ENCODE measurements at places on chromosomes 7 and 10.

DNA sequence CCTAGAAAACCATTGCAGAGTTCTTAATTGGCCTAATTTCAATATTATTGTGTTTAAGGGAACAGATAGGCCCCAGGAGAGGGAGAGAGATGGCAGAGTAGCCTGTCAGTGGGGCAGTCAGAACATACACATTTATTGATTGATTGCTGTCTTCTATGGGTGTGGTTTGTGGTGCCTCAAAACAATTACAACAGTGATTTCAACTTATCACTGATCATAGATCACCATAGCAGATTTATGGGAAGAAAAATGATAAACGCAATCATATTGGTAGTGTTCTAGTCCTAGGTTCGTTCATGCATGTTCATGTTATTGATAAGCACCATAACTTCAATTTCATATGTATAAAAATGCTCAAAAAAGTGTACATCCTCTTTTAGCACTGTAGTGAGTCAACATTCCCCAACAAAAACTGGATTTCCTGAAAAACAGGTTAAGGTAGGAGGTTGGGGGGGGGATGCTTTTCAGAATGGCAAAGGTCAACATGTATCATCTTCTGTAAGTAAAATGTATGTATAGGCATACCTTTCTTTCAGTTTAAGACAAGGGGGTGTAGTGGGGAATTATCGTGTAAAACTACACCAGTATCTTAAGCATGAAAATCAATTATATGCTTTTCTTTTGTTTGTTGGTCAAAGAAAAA is 1.1 kb upstream of the TNKS2 start:
- H3K27ac ChIP-seq, result peak overlapping the region; percentile 97
- H3K27me3 ChIP-seq, result peaks cover 6% of the 10 kb centered on the region
- H3K4me1 ChIP-seq, result peaks cover 35% of the 10 kb centered on the region
- DNase-seq, result no peak

- H3K4me3 ChIP-seq, result no peak overlapping the region
- H3K27ac ChIP-seq, result no peak overlapping the region
- H3K4me1 ChIP-seq, result peaks cover 40% of the 10 kb centered on the region
- peaks cover 1% of the 10 kb centered on the region for H3K27me3 ChIP-seq
- no peak for DNase-seq
Measured at GRCh38 chr7:37706804-37707203, 23.2 kb downstream of the GPR141 start.

DNA sequence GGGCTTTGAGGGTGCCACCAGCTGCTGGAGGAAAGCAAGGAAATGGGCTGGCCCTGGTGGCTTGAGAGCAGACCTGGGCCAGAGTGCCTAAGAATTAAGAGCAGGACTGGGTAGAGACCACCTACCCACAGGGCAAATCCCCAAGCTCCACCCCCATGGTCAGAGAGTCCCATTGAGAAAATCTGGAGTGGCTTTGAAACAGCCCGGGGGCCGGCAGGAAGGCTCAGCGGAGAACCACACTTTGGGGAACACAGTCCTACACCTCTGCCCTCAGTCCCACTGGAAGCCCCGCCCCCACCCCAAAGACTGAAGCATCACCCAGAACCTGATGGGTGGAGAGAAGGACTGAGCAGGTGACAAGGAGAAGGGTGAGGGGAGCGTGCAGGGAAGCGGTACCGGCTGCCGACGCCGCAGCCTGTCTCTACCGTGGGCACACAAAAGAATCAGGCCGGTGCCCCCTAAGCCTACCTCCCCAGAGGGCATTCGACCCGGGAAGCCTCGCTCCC is 3.6 kb downstream of the SMARCD3 start:
- no peak for DNase-seq
- H3K4me1 ChIP-seq, result peaks cover 16% of the 10 kb centered on the region
- peaks cover 23% of the 10 kb centered on the region for H3K27me3 ChIP-seq
- no peak overlapping the region for H3K27ac ChIP-seq
- H3K4me3 ChIP-seq, result no peak overlapping the region

DNA sequence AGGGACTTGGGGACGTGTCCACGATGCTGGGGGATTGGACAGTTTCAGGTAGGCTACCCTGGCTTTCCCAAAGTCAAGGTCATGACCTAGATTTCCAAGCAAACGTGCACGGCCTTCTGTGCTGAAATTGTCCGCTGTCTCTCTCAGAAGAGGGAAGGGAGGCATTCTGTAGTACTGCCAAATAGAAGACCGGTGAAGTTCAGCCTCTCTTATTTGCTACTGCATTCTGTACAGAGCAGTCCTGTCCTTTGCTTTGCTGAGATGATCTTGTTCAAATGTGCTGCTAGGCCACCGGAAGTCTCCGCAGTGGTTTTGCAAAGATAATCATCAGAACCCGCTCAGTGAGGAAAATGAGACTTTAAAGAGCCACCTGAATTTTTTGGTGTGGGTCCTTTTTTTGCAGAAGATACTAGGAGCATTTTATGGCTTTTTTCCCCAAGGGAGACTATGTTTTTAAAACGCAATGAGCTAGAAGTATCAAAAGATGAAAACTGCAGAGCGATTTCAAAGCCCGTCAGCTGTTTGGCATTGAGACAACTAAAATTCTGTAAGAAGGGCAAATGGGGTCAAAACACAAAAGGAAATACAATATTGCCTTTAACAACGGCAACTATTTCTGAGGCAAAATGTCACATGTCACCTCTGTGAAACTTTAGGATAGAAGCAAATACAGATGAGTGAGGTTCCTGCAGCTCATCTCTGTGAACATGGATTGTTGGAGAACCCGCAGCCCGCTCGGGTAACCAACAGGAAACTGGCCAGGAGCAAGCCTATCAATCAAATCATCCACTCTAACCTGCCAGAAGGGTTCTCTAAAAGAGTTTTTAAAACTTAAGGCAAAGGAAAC is 1.3 kb upstream of the NMT2 start:
- peaks cover 2% of the 10 kb centered on the region for H3K27me3 ChIP-seq
- H3K27ac ChIP-seq, result no peak overlapping the region
- H3K4me1 ChIP-seq, result peaks cover 12% of the 10 kb centered on the region
- H3K4me3 ChIP-seq, result peak overlapping the region; percentile 84
- peaks cover 3% of the 10 kb centered on the region for H3K36me3 ChIP-seq
- DNase-seq, result no peak

GRCh38 chr7:77306231-77307067 is 106.8 kb upstream of the FGL2 start:
- DNase-seq, result no peak
- H3K4me3 ChIP-seq, result peak overlapping the region; percentile 47

DNA sequence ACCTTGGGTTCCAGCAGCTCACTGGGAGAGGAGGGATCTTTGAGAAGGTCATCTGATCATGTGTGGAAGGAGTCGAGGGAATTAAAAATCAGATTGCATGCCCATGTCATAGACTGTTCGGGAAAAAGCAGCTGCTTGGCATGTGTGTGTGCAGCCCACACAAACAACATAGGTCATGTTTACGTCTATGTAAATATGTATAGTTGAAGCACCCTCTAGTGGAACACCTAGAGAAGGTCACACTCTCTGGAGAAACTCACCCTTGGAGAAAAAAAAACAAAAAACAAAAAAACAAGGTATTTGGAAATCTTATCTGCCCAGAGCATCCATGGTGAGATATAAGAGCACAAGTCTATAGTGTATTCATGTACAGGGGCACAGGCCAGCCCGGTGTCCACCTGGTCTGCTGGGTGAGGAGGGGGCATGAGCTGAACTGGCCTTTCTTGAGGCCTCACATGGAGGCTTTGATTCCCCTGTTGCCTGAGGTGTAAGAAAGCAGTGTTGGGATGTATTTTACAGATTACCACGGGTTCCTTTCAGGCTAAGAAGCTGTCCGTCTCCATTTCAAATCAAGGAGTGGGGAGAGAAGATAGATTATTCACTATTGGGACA is 98.0 kb downstream of the NPY start:
- H3K27me3 ChIP-seq, result no peaks in the 10 kb centered on the region
- no peaks in the 10 kb centered on the region for H3K4me1 ChIP-seq
- H3K36me3 ChIP-seq, result no peaks in the 10 kb centered on the region
- no peak overlapping the region for H3K27ac ChIP-seq

- peaks cover 40% of the 10 kb centered on the region for H3K4me1 ChIP-seq
- no peak for DNase-seq
- H3K36me3 ChIP-seq, result no peaks in the 10 kb centered on the region
- H3K4me3 ChIP-seq, result peak overlapping the region; percentile 65
- no peak overlapping the region for H3K27ac ChIP-seq
Measured at GRCh38 chr7:27110186-27111031, 7.9 kb upstream of the HOXA2 start.

GRCh38 chr10:86300931-86301830 is 65.4 kb downstream of the GRID1 start:
- H3K27ac ChIP-seq, result no peak overlapping the region
- H3K4me3 ChIP-seq, result no peak overlapping the region
- DNase-seq, result no peak

DNA sequence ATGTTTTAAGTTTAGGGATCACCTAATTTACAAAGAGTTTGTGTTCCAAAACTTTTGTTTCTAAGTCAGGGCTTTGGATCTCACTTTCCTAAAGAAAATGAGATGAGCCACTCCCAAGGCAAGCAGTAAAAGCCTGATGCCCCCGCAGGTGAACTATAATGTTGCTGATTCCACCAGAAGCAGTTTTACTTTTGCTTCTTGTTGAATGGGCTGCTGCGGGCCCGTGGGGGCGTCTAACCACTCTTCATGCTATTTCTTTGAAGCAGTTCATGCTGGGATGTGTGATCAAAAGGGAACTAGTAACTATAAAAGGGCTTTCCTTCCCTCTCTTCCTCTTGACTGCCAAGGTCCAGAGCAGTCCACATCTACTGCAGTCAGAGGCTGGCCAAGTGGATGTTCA is 118.7 kb upstream of the NEBL start:
- no peaks in the 10 kb centered on the region for H3K4me1 ChIP-seq
- no peak for DNase-seq
- H3K27ac ChIP-seq, result no peak overlapping the region
- peaks cover 2% of the 10 kb centered on the region for H3K27me3 ChIP-seq
- H3K36me3 ChIP-seq, result no peaks in the 10 kb centered on the region

DNA sequence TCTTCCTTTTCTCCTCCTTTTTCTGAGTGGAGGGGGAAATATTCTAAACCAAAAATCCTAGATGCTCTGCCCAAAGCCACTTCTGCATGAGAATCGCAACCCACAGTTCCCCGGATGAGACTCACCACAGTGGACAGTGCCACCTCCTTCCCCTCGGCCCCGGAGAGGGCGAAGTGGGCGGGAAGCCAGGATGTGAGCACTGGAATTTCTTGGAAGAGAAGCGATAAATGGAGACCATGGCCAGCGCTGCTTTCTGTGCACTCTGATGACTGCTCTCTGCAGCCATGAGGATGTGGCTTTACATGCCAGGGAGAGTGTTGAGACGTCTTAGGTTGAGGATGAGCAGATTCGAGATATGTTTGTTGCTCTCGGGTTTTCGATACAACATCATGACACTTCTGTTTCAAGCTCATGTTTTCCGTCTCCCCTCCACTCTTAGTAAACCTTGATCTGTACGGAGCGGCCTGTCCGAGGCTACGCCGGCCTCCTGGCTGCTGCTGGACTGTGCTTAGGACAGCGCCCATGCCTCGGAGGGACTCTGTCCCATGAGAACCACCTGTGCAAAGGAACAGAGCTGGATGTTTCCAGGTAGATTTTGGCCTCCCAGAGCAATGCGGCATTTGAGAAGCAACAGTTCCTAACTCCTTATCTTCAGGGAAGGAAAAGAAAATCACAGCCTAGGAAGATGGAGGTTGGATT is 414.6 kb upstream of the FOXK1 start:
- H3K4me3 ChIP-seq, result no peak overlapping the region
- no peak for DNase-seq
- H3K27me3 ChIP-seq, result peaks cover 7% of the 10 kb centered on the region
- no peak overlapping the region for H3K27ac ChIP-seq
- no peaks in the 10 kb centered on the region for H3K4me1 ChIP-seq

DNA sequence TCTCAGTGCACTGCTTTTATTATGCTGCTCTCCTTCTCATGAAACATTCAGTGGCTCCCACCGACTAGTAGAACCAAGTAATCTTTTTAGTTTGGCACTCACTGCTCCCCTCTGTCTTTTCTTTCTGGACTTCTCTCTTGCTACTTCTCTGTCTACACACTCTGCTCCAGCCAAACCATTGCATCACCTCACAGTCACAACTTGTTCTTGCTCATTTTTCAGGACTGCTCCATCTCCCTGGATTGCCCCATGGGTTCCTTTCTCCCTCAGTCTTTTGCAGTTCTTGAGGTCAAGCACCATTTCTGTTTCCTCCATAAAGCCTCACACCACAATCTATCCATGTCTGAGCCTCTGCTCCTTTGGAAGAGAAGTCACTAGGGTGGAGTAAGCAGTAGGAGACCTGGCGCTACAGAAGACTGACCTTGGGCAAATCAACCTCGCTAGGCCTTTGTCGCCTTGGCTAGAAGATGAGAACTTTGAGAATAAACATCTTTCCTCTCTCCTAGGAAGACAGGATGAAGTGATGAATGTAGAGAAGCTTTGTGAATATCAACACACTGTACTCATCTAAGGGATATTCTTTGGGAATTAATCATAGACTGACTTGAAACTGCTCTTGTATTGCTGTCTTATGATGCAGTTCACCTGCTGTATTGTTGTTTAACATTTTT is 186.2 kb downstream of the LRMDA start:
- DNase-seq, result no peak
- H3K4me3 ChIP-seq, result no peak overlapping the region

DNA sequence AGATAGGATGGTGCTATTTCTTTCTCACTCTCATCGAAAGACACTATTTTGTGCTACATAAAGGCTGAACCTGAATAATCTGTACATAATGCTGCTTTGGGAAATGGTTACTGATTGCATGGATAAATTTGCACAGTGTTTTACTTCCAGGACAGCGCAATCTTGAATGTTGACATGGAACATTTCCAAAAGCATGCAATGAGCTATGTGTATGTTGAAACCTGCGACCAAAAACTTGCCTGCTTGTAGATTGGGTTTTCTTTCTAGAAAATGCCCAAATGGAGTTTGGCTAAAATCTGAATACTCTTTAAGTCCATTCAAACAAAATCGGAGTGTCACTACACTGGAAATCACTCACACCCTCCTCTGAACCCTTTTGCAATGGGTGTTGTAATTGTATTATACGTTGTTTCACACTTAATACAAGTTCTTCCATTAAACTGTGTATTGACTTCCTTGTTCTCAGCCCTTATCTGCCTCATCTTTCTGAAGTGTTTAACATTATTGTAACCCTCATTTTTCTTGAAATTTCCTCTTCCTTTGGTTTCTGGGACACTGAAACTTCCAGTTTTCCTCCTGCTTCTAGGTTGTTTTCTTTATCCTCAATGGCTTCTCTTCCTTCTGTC is 73.7 kb upstream of the CAPZA2 start:
- H3K4me3 ChIP-seq, result no peak overlapping the region
- H3K36me3 ChIP-seq, result peaks cover 7% of the 10 kb centered on the region

- H3K27ac ChIP-seq, result no peak overlapping the region
- H3K4me3 ChIP-seq, result no peak overlapping the region
Measured at GRCh38 chr7:149248777-149249176, 9.3 kb downstream of the ZNF212 start.

GRCh38 chr7:108808549-108809266 is 239.0 kb downstream of the DNAJB9 start:
- no peak overlapping the region for H3K27ac ChIP-seq
- no peak for DNase-seq
- peaks cover 3% of the 10 kb centered on the region for H3K27me3 ChIP-seq
- no peaks in the 10 kb centered on the region for H3K4me1 ChIP-seq
- H3K36me3 ChIP-seq, result no peaks in the 10 kb centered on the region

- peaks cover 25% of the 10 kb centered on the region for H3K4me1 ChIP-seq
- H3K27me3 ChIP-seq, result peaks cover 6% of the 10 kb centered on the region
- no peak overlapping the region for H3K27ac ChIP-seq
- peaks cover 18% of the 10 kb centered on the region for H3K36me3 ChIP-seq
Measured at GRCh38 chr10:113073549-113074189, 123.6 kb downstream of the TCF7L2 start.
